ENCODE measurements at places on chromosomes 13 and 19.

- no peak for DNase-seq
These were observed 265.3 kb downstream of the MZT1 start for GRCh38 chr13:72462166-72462565.

GRCh38 chr13:75724752-75725517, 88.8 kb downstream of the LMO7 start:
- DNase-seq: no peak

- no peak for DNase-seq
These were observed 323.1 kb downstream of the ZNF536 start for GRCh38 chr19:30695171-30695875.

GRCh38 chr13:31067416-31068118, 94.1 kb downstream of the HSPH1 start:
- DNase-seq: peak; percentile 41

DNA sequence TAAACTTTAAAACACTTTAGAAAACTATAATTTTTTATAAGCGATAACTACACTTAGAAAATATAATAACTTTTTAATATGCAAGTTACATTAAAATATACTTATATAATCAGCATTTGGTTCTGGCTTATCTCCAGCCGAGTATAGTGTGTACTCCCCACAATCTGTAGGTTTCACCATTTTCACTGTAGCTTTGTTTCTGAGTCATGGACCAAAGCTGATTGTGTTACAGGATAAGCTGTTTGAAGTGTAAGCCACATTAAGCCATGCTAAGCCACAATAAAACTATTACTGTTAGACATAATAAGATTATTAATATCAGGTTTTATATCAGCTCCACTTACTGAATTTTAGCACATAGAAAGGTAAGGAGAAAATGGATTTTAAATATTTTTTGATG, 43.8 kb downstream of the CCDC122 start:
- DNase-seq: no peak

GRCh38 chr19:33293255-33294057, 8.9 kb downstream of the CEBPA start:
- DNase-seq: peak; percentile 57

- DNase-seq: no peak
These were observed 46.5 kb upstream of the GTF2F2 start for GRCh38 chr13:45073809-45074208.
